Stimulated activated CD4-positive, alpha-beta T cell treated with anti-CD3 and anti-CD28 coated beads, Interleukin-12 subunit alpha, Interleukin-12 subunit beta, amount 100 ng/mL, for 4 hours (primary cell): ENCODE measurements at places on chromosomes 13 and 19.

DNA sequence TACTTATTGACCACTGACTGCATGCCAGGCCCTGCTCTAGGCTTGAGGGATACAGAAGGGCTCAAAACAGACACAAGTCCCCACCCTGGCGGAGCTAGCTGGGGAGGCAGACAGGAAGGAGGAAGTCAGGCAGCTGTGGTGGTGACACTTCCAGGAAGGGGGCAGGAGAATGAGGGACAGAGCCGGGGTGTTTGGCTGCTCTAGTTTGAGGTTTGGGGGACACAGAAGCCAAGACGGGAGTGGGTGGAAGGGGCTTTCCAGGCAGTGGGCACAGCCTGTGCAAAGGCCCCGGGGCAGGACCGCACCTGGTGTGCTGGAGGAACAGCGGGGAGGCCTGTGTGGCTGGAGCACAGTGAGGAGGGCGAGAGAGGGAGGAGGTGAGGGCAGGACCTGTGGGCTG, 4.0 kb downstream of the MRPL54 start:
- DNase-seq, result no peak

DNA sequence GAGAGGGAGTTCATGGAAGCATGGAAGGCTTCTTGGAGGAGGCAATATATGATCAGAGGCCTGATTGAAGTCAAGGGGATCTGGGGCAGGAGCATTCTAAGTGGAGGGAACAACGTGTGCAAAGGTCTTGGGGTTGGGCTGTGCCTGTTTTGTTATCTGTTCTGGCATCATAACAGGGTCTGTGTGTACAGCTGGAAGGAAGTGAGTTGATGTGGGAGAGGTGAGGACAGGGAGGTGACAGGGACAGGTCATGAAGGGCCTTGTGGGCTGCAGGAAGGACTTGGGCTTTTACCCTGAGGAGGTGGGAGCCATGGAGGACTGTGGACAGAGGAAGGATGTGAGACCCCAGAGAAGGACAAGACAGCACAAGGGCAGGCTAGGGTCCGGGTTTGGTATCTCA, 1.2 kb upstream of the NFILZ start:
- DNase-seq, result no peak

- peak; percentile 53 for DNase-seq
Measured at GRCh38 chr19:45117167-45117594, 24.2 kb downstream of the PPP1R37 start.

GRCh38 chr19:20334760-20335159, 167.7 kb downstream of the ZNF486 start:
- DNase-seq, result no peak

GRCh38 chr13:110340812-110341444, 33.8 kb downstream of the COL4A2 start:
- peak; percentile 47 for DNase-seq

GRCh38 chr13:43894438-43894837, 14.7 kb downstream of the LACC1 start:
- no peak for DNase-seq

DNA sequence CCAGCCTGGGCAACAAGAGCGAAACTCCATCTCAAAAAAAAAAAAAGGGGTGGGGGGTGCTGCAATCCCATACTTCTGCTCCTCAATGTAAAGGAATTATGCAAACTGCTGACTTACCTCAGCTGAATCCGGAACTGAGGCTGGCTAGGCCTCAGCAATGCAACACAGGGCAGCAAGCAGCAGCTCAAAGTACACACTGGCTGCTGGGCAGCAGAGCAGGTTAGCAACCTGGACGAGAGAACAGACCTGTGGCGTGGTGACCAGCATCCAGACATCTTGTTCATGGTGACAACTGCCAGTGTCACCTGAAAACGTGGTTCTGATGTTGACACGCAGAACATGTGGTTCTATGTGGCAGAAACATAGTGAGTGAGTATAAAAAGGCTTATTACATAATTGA, 28.1 kb downstream of the ZNF14 start:
- no peak for DNase-seq

- DNase-seq, result no peak
Measured at GRCh38 chr13:27535546-27535945, 84.8 kb downstream of the LNX2 start.

GRCh38 chr13:88979465-88980175, 1308.4 kb downstream of the SLITRK5 start:
- no peak for DNase-seq

GRCh38 chr13:39787086-39787487, 131.6 kb downstream of the COG6 start:
- DNase-seq, result no peak

GRCh38 chr19:58117841-58118575, 20.0 kb upstream of the ZSCAN18 start:
- no peak for DNase-seq

GRCh38 chr13:100138859-100139491, 50.1 kb downstream of the PCCA start:
- no peak for DNase-seq

- no peak for DNase-seq
Measured at GRCh38 chr19:44597131-44597491, 16.3 kb upstream of the IGSF23 start.

GRCh38 chr19:45597425-45598111, 4.4 kb downstream of the GPR4 start:
- no peak for DNase-seq

GRCh38 chr13:48220981-48221685, 11.9 kb upstream of the ITM2B start:
- no peak for DNase-seq

- no peak for DNase-seq
Measured at GRCh38 chr13:32376642-32377415, 51.1 kb downstream of the N4BP2L1 start.

DNA sequence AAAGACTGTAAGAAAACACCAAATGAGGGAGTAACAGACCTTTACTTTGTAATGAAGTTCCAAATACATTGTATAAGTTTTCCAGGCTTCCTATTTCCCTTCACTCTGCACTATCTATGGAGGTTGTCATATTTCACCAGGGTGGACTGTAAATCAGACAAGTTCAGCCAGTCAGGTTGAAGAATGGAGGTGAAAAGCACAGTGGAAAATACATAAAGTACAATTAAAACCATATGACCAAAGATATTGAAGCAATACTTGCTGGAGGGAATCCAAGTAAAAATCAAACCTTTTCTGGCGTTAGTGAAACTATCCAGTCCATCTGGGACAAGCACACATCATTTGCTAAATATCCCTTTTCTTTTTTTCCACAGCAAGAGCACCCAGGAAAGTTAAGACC, 3.2 kb downstream of the LHFPL6 start:
- DNase-seq, result no peak

DNA sequence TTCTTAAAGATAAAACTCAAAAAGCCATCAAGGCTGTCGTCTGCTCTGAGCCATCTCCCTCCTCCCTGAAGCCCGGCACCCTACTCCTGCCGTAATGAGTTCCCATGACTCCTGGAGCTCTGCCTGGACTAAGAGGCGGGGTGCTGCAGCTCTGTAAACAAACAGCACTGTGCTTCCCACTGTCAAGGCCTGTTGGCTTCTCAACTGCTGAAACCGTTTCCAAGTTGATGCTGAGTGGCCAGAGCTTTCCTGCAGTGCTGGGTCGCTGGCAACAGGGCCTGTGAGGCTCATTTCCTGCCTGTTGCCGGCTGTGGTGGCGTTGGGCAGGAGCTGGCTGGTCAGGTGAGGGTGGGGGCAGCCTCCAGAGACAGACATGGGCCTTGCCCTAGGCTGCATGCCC, 26.7 kb upstream of the ISYNA1 start:
- no peak for DNase-seq

DNA sequence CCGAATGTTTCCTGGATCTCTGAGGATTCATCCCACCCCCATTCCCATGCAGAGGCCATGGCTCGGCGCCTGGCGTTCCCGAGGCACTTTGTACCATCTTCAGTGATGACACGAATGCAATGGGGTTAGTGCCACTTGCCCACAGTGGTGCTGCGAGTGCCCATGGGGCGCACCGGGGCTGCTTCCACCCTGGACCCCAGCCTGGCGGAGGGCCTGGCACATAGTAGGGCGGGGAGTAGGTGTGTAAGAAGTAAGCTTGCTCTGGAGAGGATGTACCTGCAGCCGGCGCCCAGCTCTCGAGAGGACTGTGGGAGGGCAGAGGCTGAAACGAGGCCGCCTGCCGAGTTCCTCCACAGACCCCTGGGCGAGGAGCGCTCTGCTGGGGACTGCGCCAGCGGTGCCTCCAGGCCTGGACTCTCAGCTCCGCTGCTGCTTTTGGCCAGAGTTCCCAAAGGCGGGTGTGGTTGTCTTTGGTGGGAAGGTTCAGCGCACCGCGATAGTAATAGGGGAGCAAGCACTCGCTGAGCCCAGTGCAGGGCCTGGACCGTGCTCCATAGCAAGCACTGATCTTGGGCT, 5.5 kb upstream of the HAMP start:
- DNase-seq, result no peak

DNA sequence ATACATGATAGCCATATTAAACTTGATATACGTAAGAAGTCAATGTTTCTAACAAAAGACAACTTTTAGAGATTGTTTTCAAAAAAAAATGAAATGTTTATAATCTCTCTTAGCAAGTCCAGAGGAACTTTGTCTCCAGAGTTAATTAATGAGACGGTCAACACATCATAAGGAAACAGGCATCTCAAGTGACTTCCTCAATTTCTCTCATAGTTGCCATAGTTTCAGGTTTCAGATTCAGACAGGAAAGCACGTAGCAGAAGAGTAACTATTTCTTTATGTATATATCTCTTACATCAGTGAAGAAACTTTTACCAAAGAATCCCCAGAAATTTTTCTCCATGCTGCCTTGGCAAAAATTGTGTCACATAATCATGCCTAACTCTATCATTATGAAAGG, 159.6 kb upstream of the ATXN8OS start:
- DNase-seq, result no peak

GRCh38 chr13:71714802-71715375, 152.1 kb downstream of the DACH1 start:
- no peak for DNase-seq

DNA sequence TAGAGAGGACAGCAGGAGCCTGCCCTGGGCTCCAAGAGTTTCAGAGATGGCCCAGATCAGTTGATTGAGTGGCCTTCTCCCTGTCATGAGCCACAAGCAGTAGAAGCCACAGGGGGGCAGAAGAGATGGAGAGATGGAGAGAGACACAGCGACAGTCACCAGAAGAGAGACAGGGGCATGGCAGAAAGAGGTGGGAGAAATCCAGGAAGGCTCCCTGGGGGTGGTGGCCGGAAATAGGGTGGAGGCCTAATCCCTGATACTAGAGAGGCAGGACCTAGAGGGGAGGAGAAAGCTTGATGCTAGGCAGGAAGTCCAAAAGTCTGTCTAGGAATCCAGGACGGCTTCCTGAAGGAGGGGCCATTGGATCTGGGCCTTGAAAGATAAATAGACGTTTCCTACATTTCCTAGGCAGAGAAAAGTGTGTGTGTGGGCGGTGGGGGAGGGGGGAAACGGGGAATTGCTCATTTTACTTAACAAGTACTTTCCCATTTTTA, 9.6 kb upstream of the TPM4 start:
- DNase-seq, result no peak

DNA sequence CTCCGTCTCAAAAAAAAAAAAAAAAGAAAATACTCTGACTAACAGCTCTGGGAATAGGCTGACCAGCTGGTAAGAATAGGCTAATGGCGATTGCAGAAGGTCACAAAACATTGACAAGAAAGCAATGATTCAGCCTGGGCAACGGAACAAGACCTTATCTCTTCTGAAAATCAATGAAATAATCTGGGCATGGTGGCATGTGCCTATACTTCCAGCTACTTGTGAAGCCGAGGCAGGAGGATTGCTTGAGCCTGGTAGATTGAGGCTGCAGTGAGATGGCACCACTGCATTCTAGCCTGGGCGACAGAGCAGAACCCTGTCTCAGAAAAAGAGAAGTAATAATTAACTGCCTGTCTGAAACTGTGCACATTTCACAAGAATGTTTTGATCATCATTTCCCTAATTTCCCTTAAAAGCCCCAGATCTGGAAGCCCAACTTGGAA, 18.8 kb upstream of the MTRF1 start:
- DNase-seq, result no peak

- DNase-seq, result no peak
Measured at GRCh38 chr13:106492588-106493475, 42.6 kb downstream of the EFNB2 start.

- peak; percentile 26 for DNase-seq
Measured at GRCh38 chr19:43524922-43525835, 1.8 kb downstream of the ETHE1 start.

- no peak for DNase-seq
Measured at GRCh38 chr13:98970330-98970729, 7.5 kb downstream of the DOCK9 start.

- DNase-seq, result no peak
Measured at GRCh38 chr13:94978516-94978915, 266.2 kb upstream of the SOX21 start.

DNA sequence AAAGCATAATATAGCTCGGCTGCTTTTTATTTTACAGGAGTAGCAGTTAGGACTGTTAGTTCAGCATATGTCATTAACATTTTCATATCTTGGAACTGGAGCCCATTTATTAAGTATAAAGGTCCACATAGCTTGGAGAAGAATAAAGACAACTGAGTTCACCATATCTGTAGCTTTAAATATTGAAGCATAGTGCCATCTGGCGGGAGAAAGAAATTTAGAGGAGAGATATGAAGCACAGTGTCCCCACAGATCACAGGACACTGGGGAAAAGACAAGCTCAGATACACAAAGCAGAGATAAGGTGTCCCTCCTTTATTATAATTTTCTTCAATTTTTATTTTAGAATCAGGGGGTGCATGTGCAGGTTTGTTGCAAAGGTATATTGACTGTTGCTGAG, 104.7 kb upstream of the FREM2 start:
- no peak for DNase-seq

GRCh38 chr13:46176756-46177155, 5.2 kb downstream of the LCP1 start:
- no peak for DNase-seq

DNA sequence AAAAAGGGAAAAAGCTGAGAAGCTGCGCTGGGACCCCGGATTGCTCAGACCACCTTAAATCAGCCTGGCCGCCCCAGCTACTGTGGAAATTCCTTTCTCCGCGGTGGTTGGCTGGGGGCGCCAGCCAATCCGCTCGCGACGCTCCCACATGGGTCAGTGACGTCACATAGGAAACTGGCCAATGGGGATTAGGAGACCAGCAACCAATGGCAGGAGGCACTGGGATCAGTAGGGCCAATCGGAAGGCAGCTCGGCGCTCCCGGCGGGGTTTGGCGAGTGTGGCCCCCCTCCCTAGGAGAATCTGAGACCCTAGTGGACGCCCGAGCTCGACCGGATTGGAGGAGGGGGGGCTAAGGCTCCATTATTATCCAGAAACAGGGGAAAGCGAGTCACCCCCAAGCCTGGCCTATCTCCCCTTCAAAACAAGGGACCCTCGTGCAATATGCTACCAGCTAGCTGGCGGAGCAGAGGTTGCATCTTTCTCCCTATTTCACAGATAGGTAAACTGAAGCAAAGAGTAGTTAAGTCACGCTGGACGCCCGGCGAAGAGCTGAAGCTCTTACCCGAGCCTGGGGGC, 6.5 kb upstream of the TLE2 start:
- peak; percentile 89 for DNase-seq
